Fibroblast of the aortic adventitia (primary cell): ENCODE measurements at places on chromosomes 4 and X. TPM values are rescaled to one million over a fixed set of nuclear protein-coding genes. Genes with fewer than 3 reads are reported as not detected.

Gene MAGEA1
- total RNA-seq, result not detected in 2 replicates

DNA sequence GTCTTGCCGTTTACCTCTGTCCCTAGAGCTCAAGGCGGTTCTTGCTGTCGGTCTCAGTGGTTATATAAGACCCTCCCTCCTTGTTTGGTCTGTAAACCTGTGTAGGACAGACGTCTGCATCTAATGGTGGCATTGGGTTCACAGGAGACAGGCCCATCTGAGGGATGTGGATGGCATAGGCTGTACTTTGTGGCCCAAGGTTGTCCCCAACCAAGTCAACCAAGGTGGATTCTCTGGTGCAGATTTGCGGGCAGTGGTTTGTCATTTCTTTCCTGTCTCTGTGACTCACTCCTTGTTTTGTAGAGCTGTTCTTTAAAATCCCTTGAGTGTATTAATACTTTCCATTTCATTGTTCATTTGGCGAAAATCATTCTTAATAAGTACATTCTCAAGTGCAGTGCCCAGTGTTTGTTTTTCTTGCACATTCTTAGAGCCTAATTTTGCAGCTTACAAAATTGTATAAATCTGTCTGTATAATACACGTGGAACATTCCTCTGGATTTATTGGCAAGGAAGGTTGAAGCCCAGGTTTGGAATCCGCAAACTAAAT is 68.0 kb upstream of the TLR2 start:
- peak; percentile 4 for DNase-seq

DNA sequence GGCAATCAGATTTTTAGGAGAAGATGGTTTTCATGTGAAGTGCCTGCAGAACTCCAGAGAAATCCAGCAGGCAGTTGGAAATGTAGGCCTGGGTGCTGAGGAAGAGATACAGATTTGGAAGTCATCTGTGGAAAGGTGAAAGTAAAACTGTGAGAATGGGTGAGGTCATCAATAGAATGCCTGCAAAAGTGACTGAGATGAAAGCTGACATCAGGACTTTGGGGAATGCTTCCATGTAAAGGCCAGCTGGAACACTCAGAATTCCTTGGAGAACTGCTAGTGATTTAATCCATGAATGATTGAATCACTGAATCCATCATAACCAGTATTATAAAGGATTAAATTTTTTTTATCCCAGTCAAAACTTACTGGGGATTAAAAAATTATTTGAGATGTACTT is 124.5 kb upstream of the GIMD1 start:
- DNase-seq, result peak; percentile 8

- DNase-seq, result peak; percentile 36
Measured at GRCh38 chr4:149965206-149965605, 113.0 kb upstream of the DCLK2 start.

- DNase-seq, result no peak
Measured at GRCh38 chr4:47498899-47499298, 13.8 kb downstream of the ATP10D start.

Gene NPY1R
- total RNA-seq, result 0.09 and 1.1 TPM in 2 replicates

DNA sequence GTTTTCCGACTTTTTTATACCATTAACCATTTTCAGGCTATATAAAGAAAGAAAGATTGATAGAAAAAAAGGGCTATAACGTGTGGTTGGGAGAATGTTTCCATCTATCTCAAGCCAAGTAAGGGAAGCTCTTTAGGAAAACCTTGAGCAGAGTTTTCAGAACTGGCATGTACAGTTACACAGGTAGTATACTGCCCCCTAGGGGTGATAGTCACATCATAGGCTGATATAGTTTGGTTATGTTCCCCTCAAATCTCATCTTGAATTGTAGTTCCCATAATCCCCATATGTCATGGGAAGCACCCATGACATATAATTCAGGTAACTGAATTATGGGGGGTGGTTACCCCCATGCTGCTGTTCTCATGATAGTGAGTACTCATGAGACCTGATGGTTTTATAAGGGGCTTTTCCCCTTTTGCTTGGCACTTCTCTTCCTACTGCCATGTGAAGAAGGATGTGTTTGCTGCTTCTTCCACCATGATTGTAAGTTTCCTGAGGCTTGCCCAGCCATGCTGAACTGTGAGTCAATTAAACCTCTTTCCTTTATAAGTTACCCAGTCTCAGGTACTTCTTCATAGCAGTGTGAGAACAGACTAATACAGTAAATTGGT is 186.8 kb downstream of the TMA16 start:
- DNase-seq, result peak; percentile 21

DNA sequence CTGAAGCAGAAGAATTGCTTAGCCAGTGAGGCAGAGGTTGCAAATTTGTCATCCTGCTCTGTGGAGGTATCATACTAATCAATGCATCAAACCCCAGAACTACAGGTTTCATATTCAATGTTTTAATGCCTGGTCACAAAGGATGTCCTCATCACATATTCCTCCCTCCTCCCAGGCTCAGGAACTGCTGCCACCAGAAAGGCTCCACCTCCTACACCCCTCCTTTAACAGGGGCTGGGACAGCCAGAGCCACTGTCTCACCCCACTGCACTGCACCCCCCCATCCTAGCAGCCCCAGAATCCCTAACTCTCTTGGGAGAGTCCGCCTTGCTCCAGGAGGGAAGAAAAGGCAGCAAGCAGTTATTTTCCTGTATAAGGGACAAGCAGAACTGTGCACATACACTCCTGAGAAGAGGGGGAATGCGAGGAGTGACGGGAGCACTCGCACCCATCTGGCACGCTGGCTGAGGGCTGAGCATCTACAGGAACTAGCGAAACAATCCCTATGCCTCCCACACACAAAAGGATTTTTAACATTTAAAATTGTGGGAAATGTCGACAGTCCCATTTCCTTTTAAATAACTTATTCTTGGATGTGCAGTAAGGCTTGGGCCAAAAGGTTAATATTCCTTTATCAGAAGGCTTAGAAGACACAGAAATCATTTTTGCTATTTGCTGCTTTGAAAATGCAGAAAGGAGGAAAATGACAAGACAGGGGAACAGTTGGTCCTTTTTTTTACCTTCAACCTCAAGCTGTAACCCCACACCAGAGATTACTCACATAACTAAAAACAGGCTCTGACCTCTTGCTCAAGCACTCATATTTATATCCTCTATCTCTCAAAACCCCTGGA is 27.8 kb downstream of the CD99L2 start:
- no peak for DNase-seq

- no peak for DNase-seq
Measured at GRCh38 chr4:64670647-64671046, 261.4 kb upstream of the TECRL start.

Gene TMPRSS11B
- total RNA-seq, result not detected in 2 replicates

DNA sequence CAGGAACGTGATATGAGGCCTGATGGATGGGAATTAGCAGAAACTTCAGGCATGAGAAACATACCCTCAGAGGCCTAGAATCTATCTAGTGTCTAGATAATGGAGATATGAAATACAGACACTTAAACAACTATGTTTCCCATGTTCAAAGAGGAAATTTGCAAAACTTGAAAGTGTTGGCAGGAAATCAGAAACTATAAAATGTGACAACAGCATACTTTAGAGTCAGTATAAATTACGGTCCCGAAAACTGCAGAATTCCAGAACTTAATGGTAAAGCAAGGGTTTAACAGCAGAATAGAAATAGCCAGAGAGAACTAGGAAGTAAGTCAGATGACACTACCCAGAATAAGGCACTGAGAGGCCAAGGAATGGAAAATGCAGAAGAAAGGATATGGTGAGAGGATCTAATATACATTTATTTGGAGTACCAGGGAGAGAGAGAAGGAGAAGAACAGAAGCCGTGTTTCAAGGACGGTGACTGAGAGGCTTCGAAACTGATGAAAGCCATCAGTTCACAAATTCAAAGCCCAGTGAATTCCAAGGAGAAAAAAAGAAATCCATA is 7.4 kb downstream of the HTT-AS start:
- DNase-seq, result no peak

DNA sequence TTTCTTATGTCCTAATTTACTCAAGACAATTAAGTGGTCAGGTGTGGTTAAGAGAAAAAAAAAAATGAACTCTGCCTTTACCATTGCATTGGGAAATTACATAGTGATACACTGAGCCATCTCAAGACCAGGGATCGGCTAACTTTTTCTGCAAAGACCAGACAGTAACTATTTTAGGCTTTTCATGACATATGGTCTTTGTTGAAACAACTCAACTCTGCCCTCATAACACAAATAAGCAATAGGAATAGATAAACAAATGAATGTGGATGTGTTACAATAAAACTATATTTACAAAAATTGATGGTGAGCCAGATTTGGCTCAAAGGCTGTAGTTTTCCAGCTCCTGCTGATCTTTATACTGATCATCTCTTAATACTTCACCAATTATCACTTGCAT is 632.6 kb upstream of the INTU start:
- DNase-seq, result no peak

GRCh38 chrX:134007716-134008115 is 22.3 kb upstream of the GPC3 start:
- DNase-seq, result no peak

GRCh38 chr4:63578383-63578782 is 830.9 kb downstream of the TECRL start:
- no peak for DNase-seq

Gene CLCN5
- 10.5 and 13.5 TPM in 2 replicates for total RNA-seq

DNA sequence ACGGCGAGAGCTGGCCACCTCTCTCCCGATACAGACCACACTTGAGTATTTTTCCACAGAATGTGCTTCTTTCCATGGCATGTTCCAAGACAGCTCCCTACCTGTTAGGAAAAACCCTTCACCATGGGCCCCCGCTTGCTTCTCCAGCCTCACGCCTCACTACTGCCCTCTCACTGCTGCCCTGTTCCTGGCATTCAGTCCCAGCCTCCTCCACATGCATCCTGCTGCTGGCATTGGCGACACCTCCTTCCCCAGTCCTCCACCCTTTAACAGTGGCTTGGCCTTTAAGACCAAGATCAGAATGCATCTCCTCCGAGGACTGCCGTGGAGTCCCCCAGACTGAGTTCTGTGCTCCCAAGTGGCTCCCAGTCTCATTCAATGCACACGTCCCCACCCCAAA is 10.7 kb downstream of the PNMA6F start:
- no peak for DNase-seq

Gene ZAR1
- not detected in 2 replicates for total RNA-seq

DNA sequence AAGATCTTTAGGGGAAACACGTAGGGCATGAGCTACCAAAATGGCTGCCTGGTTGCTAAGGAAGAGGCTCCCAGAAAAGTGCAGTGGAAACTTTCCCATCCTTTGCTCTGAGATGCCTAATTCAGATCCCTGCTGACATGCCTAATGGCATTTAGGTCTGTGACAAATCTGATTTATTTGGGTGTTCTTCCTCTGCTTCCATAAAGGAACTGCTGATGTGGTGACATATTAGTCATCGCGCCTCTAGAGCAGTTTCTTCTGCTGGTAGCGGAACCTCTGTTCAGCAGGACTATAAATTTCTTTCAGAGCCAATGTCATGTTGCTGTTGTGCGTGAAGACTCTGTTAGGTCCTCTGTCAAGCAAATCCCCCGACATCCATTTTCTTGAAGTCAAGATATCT is 310.0 kb downstream of the PDHA2 start:
- no peak for DNase-seq

GRCh38 chrX:24870143-24870542 is 145.6 kb downstream of the ARX start:
- DNase-seq, result peak; percentile 21

Gene EFHC2
- 0.45 and 0.49 TPM in 2 replicates for total RNA-seq

Gene PPP3CA
- total RNA-seq, result 39.0 and 64.4 TPM in 2 replicates

- DNase-seq, result no peak
Measured at GRCh38 chr4:184747034-184747830, 13.3 kb upstream of the CENPU start.

- no peak for DNase-seq
Measured at GRCh38 chr4:88320224-88320779, 35.9 kb upstream of the PPM1K start.

- no peak for DNase-seq
Measured at GRCh38 chr4:48403779-48404178, 62.5 kb downstream of the SLAIN2 start.

GRCh38 chrX:15664487-15665444 is at the start of gene CLTRN:
CLTRN (minus strand) TSS chrX:15664805; CDS start chrX:15664775, 30 bp downstream.
- no peak for DNase-seq

Gene IL1RAPL1
- total RNA-seq, result 6.0 and 7.1 TPM in 2 replicates

GRCh38 chr4:25032126-25032525 is 1.4 kb upstream of the LGI2 start:
- peak; percentile 48 for DNase-seq

Gene SLC10A3
- 23.9 and 28.6 TPM in 2 replicates for total RNA-seq

DNA sequence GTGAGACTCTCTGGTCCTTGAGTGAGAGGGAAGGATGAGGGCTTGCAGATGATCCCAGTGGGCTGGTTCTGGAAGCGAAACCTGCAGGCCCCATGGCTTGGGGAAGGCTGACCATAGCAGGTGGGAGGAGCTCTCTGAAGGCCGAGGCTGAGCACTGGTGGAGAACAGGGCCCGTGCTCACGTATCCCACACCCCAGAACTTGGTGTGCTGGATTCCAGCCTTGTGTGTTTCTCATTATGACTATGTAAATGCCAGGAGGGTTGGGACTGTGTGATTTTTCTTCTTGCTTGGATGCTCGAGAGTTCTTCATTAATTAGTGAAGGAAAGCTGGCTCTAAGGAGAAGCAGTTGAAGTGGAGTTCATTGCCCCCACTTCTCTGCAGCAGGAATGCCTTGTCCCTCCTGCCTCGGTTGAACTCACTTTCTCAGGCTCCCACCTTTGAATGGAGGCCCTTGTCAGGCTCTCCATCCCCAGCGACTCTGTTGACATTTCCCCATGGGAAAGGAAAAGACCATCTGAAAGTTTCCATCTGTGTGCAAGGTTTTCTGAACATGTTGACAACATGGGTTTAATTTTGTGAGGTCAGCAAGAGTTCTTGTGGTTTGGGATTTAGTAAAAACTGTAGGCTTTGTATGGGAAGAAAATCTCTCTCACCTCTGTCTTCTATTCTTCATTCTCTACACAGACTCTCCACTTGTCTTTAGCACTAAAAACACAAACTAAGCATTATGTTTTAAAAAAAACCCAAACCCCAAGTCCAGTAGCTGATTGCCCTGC is 57.7 kb downstream of the TBL1X start:
- DNase-seq, result no peak

Gene MAGEC2
- 0.09 TPM in 1 of 2 replicates, not detected in the other for total RNA-seq

Gene FABP2
- not detected in 2 replicates for total RNA-seq

Gene CPEB2
- 16.8 and 45.6 TPM in 2 replicates for total RNA-seq

- no peak for DNase-seq
Measured at GRCh38 chrX:34915463-34916225, 27.0 kb upstream of the FAM47B start.

DNA sequence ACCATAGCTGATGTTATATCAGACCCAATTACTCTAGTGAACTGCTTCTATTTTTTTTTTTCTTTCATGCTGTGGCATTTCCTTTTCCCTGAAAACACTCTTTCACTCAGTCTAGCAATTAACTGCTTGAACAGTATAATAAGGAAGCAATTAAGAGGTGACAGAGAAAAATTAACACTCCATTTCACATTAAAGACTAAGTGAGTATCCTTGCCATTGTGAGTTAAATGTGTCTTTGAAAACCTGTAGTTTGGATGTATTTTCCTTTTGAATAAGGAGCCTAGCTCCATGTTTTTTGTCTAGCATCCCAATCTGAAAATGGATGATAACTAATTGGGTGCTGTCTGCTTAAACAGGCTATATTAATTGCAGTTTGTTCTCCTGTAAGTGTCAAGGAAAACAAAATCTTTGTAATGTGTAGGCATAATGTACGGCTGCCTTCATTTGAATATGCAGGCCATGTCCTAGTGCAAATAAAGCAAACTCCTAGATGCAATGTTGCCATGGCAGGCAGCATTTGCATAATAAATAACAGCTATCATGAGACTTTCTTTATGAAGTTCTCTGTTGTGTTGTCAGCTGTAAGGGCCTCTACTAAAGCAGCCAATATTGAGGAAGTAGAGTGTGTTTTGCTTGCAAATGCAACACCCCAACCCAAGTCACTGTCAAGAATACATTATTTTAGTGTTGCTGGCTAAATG is 416.7 kb downstream of the ZIC3 start:
- no peak for DNase-seq

Gene CACNA1F
- not detected in 2 replicates for total RNA-seq

GRCh38 chr4:46956451-46956850 is 36.9 kb downstream of the GABRA4 start:
- no peak for DNase-seq
